Endothelial cell of umbilical vein (primary cell): ENCODE measurements at places on chromosomes 6 and 20. TPM values are rescaled to one million over a fixed set of nuclear protein-coding genes. Genes with fewer than 3 reads are reported as not detected.

Gene WFDC12
- total RNA-seq: not detected in 2 replicates

Gene TGM3
- not detected in 2 replicates for total RNA-seq

Gene CST4
- total RNA-seq: not detected in 2 replicates

Gene STX7
- 42.5 and 45.5 TPM in 2 replicates for total RNA-seq

Gene UBE2C
- total RNA-seq: 108 and 129 TPM in 2 replicates

Gene KCNK15
- not detected in 2 replicates for total RNA-seq

Gene HDGFL1
- not detected in 2 replicates for total RNA-seq
